ENCODE measurements at places on chromosomes 4 and X.
A peak's percentile ranks its signal among the peaks of the same experiment; 100 is the strongest.

- DNase-seq, result no peak
These were observed 5.2 kb downstream of the CDK16 start for GRCh38 chrX:47223476-47224250.

- DNase-seq, result no peak
These were observed 7.5 kb downstream of the GATA1 start for GRCh38 chrX:48793935-48794334.

GRCh38 chrX:125681058-125681457 is 361.4 kb downstream of the TEX13C start:
- DNase-seq, result no peak

DNA sequence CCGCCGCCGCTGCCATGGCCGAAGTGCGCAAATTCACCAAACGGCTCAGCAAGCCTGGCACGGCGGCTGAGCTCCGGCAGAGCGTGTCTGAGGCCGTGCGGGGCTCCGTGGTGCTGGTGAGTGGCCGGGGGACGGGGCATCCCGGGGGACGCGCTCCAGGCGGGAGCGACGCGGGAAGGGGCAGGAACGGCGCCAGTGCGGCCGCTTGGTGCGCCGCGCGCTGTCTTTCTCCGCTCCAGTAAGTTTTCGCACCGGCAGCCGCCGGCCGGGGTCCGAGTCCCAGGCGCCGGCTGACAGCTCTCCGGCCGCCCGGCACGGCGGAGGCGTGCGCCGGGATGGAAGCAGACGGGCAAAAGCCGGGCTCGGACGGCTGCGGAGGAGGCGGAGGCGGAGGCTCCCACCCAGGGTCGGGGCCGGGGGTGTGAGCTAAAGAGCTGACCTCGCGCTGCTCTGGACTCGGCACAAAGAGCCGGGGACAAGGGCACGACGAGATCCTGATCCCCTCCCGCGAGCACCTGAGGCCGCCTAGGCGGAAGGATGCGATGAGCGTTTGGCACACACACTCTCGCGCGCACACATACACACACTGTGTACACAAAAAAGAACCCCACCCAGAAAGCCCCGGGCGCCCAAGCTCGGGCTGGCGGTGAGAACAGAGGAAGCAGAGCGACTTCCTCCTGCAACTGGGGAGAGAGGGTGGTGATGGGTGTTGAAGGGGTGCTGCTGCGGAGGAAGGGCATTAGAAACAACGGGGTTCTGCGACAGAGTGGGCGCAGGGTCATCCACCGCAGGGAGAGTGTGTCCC is 545 bp downstream of the DOCK11 start:
- DNase-seq, result peak; percentile 53

DNA sequence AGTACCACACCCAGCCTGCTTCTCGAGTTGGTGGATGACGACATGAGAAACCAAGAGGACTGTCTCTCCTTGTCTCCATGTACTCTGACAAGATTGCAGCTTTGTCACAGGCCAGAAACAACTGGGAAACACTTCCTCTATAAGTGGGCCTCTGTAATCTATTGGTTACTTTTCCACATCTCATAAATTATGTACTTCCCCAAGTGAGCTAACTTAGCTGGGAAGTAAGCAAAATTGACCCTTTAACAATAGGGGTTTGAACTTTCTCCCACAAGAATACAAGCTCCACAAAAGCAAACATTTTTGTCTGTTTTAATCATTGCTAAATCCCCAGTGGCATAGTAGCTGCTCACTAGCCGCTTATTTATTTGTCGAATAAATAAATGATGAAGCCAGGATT is 14.1 kb upstream of the USO1 start:
- DNase-seq, result no peak

DNA sequence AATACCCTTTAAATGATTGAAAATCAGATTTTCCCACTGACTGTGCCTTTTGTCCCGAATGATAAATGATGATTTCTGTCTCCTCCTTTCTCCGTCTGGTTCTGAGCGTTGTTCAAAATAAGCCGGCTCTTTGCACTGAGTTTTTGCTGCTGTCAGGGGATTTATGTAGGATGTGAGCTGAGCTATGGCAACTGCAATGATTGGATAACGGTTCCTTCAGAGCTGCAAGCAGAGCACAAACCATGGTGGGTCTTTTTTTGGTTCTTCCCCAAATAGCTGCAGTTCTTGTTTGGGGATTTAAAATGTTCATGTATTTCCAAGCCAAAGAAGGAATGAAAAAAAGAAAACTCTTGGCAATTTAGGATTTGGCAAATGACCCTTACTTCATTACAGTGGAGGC is 124.5 kb upstream of the CASK start:
- DNase-seq, result no peak

- DNase-seq, result no peak
These were observed 68.8 kb downstream of the DDX60L start for GRCh38 chr4:168411318-168412150.

GRCh38 chr4:1753697-1754311 is 32.5 kb downstream of the TACC3 start:
- no peak for DNase-seq

DNA sequence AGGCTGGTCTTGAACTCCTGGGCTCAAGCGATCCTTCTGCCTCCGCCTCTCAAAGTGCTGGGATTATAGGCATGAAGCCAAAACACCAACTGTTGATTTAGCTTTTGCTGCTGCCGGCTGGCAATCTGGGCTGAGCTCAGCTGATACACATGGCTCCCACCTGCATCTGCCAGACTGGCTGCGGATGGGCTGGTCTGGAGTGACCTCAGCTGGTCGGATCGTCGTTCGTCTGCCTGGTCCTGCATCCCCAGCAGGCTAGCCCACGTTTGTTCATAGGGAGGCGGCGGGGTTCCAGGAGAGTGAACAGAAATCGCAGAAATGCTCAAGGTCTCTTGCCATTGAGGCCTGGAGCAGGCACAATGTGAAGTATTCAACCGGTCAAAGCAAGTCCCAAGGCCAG is 74.4 kb upstream of the DDX3X start:
- DNase-seq, result no peak

DNA sequence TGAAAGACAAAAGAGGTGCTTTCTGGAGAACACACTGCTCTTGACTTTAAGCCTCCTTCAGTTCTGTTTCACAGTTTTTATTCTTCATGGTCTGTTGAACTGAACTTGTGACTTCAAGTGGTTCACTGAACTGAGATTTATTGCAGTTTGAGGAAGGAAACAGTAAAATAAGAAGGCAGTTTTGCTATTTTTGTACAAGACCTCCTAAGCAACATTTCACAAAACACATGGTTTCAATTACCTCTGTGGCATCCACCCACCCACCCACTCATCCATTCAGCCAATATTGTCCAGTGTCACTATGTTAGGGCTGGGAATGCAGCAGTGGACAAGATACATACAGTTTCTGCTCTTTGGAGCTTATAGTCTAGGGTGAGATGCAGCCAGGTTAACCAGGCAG is 131.3 kb downstream of the IL1RAPL2 start:
- DNase-seq, result no peak

DNA sequence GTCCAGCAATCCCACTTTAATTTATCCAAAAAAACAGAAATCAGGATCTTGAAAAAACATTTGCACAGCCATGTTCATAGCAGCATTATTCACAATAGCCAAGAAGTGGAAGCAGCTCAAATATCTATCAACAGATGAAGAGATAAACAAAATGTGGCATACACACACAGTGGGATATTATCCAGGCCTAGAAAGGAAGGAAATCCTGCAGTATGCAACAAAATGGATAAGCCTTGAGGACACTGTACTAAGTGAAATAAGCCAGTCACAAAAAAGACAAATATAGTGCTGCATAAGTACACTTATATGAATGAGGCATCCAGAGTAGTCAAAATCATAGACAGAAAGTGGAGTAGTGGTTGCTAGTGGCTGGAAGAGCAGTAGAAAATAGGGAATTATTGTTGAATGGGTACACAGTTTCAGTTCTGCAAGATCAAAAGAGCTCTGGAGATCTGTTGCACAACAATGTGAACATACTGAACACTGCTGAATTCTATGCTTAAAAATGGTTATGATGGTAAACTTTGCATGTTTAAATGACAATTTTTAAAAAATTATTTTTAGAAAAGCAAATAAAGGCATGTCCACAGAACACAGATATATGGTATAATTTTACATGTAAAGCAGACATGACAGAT is 25.6 kb downstream of the CHM start:
- no peak for DNase-seq

Data from stimulated activated CD8-positive, alpha-beta memory T cell treated with anti-CD3 and anti-CD28 coated beads, Interleukin-15, amount 100 ng/mL, for 4 hours (primary cell).